ENCODE measurements at places on chromosomes 5 and 9.

DNA sequence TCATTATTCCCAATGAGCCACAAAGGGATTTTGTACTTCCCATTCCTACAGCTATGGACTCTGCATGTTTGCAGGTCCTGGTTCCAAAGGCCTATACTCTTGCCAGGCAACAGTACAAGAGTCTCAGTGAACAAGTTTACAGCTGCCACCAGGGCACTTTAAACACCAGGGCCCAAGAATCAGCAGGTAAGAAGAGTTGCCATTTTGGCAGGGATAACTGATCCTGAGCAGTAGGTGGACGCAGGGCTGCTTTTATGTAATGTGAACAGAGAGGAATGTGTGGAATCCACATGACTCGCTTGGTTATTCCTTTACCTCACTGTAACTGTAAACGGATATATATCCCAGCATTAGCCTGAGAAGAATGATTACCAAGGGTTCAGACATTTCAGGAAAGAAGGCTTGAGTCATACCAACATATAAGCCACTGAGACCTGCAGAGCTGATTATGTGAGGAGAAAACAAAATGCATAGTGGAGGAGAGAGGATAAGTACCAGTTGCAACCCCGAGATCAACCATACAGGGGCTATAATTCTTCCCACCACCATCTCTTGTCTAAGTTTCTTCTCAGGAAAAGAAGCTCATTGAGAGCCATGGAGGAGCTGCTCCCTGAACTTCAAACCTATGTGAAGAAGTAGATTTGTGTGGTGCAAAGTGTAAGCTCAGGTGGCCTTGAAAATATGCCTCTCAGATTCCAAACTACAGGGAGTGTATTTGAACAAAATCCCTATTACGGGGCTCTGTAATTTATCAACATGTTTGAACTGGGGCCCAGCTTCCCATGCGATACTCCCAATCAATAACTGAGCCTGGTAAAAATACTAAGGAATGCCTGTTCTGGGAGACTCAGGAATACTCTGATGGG lies 24.6 kb downstream of the RAPGEF6 start:
- DNase-seq, result no peak

GRCh38 chr5:154316223-154316935 lies 125.8 kb downstream of the GALNT10 start:
- no peak for DNase-seq

- DNase-seq, result no peak
These were observed 1.5 kb downstream of the SMARCA2 start for GRCh38 chr9:2016408-2017330.

- DNase-seq, result no peak
These were observed 162.1 kb downstream of the ELAVL2 start for GRCh38 chr9:23663946-23664345.

GRCh38 chr9:134546246-134546731 lies 95.3 kb upstream of the COL5A1 start:
- no peak for DNase-seq

DNA sequence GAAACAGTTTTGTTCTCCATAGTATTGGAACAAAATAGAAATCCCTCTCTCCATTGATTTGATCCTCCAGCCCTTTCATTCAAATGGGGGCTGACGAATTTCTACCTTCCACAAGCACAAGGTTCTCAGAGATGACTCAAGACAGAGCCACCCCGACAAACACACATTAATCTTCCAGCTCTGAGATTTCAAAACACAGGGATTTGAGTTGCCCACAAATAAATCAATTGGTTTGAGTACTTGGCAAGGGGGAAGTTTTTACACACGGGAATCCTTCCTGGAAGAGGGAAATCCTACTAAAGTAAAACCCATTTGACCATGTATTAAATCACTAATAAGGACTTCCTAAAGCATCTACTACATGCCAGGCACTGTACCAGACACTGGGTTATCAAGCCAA lies 5.4 kb downstream of the ADRA1B start:
- no peak for DNase-seq

DNA sequence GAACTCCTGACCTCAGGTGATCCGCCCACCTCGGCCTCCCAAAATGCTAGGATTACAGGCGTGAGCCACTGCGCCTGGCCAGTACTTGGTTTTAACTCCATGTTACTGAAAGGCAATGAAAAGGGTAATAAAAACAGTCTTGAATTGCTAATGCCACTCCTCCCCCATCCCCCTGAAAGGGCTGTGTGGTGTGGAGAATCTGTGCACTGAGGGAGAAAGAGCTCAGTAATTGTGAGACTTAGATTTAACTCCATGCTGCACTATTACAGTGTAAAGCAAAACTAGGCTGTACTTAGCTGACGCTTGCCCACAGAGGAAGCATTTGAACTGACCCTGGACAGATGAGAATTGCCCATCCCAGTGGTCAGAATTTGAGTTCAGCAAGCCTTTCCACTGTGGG lies 1662.4 kb upstream of the ACO1 start:
- no peak for DNase-seq

DNA sequence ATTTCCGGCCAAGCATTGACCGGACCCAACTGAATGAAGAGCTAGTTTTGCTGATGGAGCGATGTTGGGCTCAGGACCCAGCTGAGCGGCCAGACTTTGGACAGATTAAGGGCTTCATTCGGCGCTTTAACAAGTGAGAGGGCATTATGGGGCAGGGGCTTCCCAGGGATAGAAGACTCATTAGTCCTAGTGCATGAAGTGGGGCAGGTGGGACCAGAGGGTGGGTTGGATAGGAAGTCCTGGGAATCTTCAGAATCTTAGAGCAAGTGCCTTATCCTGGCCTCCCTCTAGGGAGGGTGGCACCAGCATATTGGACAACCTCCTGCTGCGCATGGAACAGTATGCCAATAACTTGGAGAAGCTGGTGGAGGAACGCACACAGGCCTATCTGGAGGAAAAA lies 6.0 kb downstream of the SPAG8 start:
- no peak for DNase-seq

GRCh38 chr5:149550268-149550583 lies 1.0 kb downstream of the CSNK1A1 start:
- DNase-seq, result no peak

DNA sequence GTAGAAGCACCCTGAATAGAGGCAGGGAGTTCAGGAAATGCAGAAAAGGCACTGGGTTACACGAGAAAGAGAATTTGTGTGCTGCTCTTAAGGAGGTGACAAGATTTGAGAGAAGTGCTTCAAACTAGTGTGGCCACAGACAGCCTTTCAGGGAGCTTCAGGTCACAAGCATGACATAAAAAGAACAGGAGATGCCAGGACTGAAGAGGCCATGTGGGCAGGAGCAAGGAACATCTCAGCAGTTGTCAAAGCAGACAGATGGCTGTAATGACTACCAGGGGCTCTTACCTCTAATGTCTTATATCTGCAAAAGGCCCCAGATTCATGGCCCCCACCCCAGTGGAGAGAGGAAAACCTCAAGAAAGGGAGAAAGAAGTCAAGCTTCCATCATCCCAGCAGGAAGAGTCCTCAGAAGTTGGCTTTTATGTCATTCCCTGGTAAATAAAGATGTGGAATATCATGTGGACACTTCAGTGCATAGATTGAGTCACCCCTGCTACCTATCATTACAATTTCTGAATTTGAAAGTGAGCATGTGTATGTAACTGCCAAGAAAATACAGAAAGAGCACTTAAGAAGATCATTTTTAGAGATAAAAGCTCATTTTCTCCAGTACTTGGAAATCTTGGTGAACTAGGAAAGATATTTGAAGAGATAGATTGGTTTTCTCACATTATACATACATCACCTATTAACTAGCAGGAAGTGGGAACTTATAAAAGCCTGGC lies 214.4 kb upstream of the RORB start:
- no peak for DNase-seq

DNA sequence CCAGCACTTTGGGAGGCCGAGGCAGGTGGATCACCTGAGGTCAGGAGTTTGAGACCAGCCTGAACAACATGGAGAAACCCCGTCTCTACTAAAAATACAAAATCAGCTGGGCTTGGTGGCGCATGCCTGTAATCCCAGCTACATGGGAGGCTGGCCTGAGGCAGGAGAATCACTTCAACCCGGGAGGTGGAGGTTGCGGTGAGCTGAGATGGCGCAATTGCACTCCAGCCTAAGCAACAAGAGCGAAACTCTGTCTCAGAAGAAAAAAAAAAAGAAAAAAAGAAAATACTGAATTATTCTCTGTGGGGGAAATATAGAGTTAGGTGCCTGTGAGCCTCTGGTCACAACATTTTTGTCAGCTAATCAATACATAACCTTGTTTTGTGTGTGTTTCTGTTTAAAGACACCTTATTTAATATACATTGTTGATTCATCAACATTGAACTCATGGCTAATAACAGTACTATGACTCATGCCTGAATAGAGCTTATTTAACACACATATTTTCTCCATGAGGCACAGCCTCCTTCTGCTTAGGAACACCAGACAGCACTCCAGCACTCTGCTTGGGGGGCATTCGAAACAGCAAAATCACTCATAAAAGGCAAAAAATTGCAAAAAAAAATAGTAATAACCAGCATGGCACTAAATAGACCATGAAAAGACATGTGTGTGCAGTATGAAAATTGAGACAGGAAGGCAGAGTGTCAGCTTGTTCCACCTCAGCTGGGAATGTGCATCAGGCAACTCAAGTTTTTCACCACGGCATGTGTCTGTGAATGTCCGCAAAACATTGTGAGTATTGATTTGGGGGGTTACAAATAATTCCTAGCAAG lies at the start of gene IL31RA:
TSS of gene IL31RA (plus strand) at position 519 of the 836 bp plus-strand sequence. CDS start at position 733, 214 bp downstream.
- DNase-seq, result no peak

Measured in NCI-H187 (cell line).